ENCODE measurements at places on chromosomes 3 and 15. TPM values are rescaled to one million over a fixed set of nuclear protein-coding genes. Genes with fewer than 3 reads are reported as not detected.

Gene NCEH1
- total RNA-seq: 1.5 TPM

- H3K36me3 ChIP-seq: no peaks in the 10 kb centered on the region
- H3K27ac ChIP-seq: no peak overlapping the region
- no peaks in the 10 kb centered on the region for H3K4me1 ChIP-seq
- no peak overlapping the region for H3K4me3 ChIP-seq
- no peaks in the 10 kb centered on the region for H3K27me3 ChIP-seq
- DNase-seq: no peak
These were observed 41.9 kb downstream of the EMC4 start for GRCh38 chr15:34266751-34267150.

DNA sequence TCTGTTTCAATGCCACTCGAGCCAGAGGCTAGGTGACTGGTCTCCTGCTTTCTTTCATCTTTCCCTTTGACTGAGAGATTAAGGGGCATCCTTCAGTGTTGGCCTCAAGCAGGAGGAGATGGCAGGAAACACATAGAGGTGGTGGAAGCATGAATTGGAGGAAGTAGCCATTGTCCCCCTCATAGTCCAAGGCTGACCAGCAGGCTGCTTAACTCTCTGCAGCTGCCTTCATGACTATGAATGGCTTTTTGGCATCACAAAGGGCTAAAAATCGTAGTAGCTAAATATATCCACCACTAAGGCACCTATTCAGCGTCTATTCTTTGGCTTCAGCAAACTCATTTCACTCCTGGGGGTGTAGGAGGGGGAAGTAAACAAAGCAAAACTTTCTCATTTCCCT, 7.0 kb upstream of the FRMD4B start:
- no peak for DNase-seq
- H3K27ac ChIP-seq: no peak overlapping the region
- peaks cover 2% of the 10 kb centered on the region for H3K27me3 ChIP-seq
- H3K4me3 ChIP-seq: no peak overlapping the region
- H3K4me1 ChIP-seq: peaks cover 16% of the 10 kb centered on the region

Gene SYNPR
- total RNA-seq: 6.1 TPM

GRCh38 chr15:90322538-90322937, 29.5 kb upstream of the ZNF774 start:
- H3K27me3 ChIP-seq: peaks cover 1% of the 10 kb centered on the region
- H3K4me3 ChIP-seq: no peak overlapping the region
- no peaks in the 10 kb centered on the region for H3K36me3 ChIP-seq
- H3K27ac ChIP-seq: no peak overlapping the region

GRCh38 chr3:72164635-72164978, 379.7 kb upstream of the PROK2 start:
- peaks cover 14% of the 10 kb centered on the region for H3K4me1 ChIP-seq
- peaks cover 6% of the 10 kb centered on the region for H3K27me3 ChIP-seq
- DNase-seq: no peak

- DNase-seq: no peak
- no peak overlapping the region for H3K4me3 ChIP-seq
- H3K27ac ChIP-seq: no peak overlapping the region
- peaks cover 17% of the 10 kb centered on the region for H3K4me1 ChIP-seq
These were observed 84.6 kb upstream of the PXYLP1 start for GRCh38 chr3:141146979-141147470.

Gene LOXL1
- total RNA-seq: 163 TPM

GRCh38 chr15:46696281-46696680, 1021.0 kb upstream of the SEMA6D start:
- no peak for DNase-seq
- H3K4me1 ChIP-seq: no peaks in the 10 kb centered on the region
- H3K36me3 ChIP-seq: no peaks in the 10 kb centered on the region
- no peak overlapping the region for H3K27ac ChIP-seq
- H3K4me3 ChIP-seq: no peak overlapping the region

DNA sequence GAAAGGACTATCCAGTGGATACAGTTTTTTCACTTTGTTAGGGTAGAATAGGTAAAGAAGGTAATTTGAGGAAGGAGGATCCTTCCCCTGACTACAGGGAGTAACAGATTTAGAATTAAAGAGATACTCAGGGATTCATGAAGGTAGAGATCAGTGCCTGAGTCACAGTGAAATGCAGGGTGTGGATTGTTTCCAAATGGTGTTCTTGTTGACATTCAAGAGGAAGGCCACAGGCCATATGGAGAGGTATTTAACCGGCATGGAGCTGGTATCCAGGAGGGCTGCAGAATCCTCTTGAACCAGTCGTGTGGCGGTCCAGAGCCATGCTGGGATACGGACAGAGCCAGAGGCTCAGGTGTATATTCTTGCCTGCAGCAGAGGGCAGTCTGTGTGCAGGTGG, 28.2 kb downstream of the GYG1 start:
- DNase-seq: no peak
- no peak overlapping the region for H3K4me3 ChIP-seq
- peaks cover 3% of the 10 kb centered on the region for H3K4me1 ChIP-seq
- peaks cover 20% of the 10 kb centered on the region for H3K36me3 ChIP-seq
- H3K27ac ChIP-seq: no peak overlapping the region

Gene MYEF2
- 245 TPM for total RNA-seq

Measured in glutamatergic neuron (in vitro differentiated cells).